Aortic smooth muscle cell (primary cell): ENCODE measurements at places on chromosomes 5 and 9. TPM values are rescaled to one million over a fixed set of nuclear protein-coding genes. Genes with fewer than 3 reads are reported as not detected.

BNC2 gene
- 11.9 and 12.3 TPM in 2 replicates for total RNA-seq

C5orf63 gene
- total RNA-seq = 2.0 TPM in 2 replicates

RALGPS1 gene
- 2.4 and 3.2 TPM in 2 replicates for total RNA-seq

PTBP3 gene
- 12.9 and 13.4 TPM in 2 replicates for total RNA-seq

ABLIM3 gene
- total RNA-seq = 14.9 and 16.7 TPM in 2 replicates

LRRC70 gene
- 0.93 and 1.3 TPM in 2 replicates for total RNA-seq

SPAG8 gene
- total RNA-seq = 1.7 TPM in 2 replicates

GALNT12 gene
- total RNA-seq = 9.6 and 12.9 TPM in 2 replicates

BRINP1 gene
- total RNA-seq = 0.56 and 1.3 TPM in 2 replicates

EIF4E1B gene
- total RNA-seq = not detected in 2 replicates

COL15A1 gene
- 2.6 and 2.7 TPM in 2 replicates for total RNA-seq

TEK gene
- 2.1 and 3.4 TPM in 2 replicates for total RNA-seq

SAPCD2 gene
- total RNA-seq = 5.1 and 7.7 TPM in 2 replicates

RNF183 gene
- not detected in 2 replicates for total RNA-seq

FUT7 gene
- not detected in 2 replicates for total RNA-seq

ANKDD1B gene
- 0.40 and 1.3 TPM in 2 replicates for total RNA-seq

MAST4 gene
- 6.7 and 12.2 TPM in 2 replicates for total RNA-seq

IFNA13 gene
- not detected in 2 replicates for total RNA-seq

FOCAD gene
- 87.0 and 91.8 TPM in 2 replicates for total RNA-seq

NRARP gene
- 0.25 and 0.53 TPM in 2 replicates for total RNA-seq

WDR38 gene
- not detected in 2 replicates for total RNA-seq

SLC6A19 gene
- not detected in 2 replicates for total RNA-seq

MAP1B gene
- total RNA-seq = 135 and 251 TPM in 2 replicates

PKD2L2 gene
- not detected in 2 replicates for total RNA-seq

ZNF618 gene
- total RNA-seq = 11.6 and 14.4 TPM in 2 replicates

BTNL3 gene
- not detected in 2 replicates for total RNA-seq

LCN9 gene
- not detected in 2 replicates for total RNA-seq

GABRA1 gene
- total RNA-seq = under 0.01 TPM in 2 replicates

PRDM9 gene
- total RNA-seq = not detected in 2 replicates

HABP4 gene
- 26.2 and 44.7 TPM in 2 replicates for total RNA-seq
